ENCODE measurements at places on chromosomes 5 and 9.

DNA sequence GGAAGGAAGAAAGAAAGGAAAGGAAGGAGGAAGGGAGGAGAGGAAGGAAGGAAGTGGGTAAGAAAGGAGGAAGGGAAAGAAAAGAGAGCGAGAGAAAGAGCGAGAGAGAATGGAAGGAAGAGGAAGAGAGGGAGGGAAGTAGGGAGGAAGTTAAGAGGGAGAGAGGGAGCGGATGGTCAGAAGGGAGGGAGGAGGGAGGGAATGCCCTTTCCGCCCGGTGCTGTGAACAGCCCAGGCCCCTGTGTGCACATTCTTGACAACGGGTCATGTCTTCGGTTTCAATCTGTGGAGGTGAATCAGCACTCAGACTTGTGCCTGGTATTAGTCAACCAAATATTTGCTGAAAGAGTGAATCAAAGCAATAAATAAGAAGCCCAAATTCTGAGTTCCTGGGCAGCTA is 39.2 kb downstream of the PRUNE2 start:
- peak; percentile 94 for DNase-seq

GRCh38 chr5:56918054-56918453 is 8.7 kb downstream of the SETD9 start:
- DNase-seq = no peak

DNA sequence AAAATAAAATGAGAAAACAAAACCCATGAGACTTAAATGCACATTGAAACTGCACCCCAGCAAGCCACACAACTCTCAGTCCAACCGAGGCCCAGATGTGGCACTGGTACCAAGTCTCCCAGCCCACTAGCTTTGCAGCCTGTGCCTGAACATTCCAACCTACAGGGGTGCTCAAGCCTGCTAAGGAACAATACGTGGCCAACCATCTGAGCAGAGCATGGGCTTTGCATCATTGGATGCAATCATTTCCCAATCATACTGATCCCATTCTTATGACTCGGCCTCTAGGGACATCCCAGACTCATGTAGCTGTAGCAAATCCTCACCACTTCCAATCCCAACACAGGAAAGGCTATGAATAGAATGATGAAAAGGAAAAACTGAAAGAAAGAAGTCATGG is 297.2 kb downstream of the SPOCK1 start:
- DNase-seq = peak; percentile 92

DNA sequence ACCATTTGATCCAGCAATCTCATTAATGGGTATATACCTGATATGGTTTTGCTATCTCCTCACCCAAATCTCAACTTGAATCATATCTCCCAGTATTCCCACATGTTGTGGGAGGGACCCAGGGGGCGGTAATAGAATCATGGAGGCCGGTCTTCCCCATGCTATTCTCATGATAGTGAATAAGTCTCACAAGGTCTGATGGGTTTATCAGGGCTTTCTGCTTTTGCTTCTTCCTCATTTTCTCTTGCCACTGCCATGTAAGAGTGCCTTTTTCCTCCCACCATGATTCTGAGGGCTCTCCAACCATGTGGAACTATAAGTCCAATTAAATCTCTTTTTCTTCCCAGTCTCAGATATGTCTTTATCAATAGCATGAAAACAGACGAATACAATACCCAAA is 74.5 kb upstream of the APC start:
- no peak for DNase-seq

- no peak for DNase-seq
Measured at GRCh38 chr5:87137283-87137682, 130.4 kb upstream of the RASA1 start.

GRCh38 chr5:80159133-80159815 is 96.6 kb downstream of the SERINC5 start:
- no peak for DNase-seq

GRCh38 chr5:10631316-10631996 is 67.6 kb downstream of the ANKRD33B start:
- DNase-seq = no peak

- DNase-seq = peak; percentile 42
Measured at GRCh38 chr9:2015581-2016407, 647 bp downstream of the SMARCA2 start.

- no peak for DNase-seq
Measured at GRCh38 chr5:169567079-169567478, 16.5 kb upstream of the SPDL1 start.

GRCh38 chr9:114303977-114304376 is 18.9 kb upstream of the ORM1 start:
- no peak for DNase-seq

DNA sequence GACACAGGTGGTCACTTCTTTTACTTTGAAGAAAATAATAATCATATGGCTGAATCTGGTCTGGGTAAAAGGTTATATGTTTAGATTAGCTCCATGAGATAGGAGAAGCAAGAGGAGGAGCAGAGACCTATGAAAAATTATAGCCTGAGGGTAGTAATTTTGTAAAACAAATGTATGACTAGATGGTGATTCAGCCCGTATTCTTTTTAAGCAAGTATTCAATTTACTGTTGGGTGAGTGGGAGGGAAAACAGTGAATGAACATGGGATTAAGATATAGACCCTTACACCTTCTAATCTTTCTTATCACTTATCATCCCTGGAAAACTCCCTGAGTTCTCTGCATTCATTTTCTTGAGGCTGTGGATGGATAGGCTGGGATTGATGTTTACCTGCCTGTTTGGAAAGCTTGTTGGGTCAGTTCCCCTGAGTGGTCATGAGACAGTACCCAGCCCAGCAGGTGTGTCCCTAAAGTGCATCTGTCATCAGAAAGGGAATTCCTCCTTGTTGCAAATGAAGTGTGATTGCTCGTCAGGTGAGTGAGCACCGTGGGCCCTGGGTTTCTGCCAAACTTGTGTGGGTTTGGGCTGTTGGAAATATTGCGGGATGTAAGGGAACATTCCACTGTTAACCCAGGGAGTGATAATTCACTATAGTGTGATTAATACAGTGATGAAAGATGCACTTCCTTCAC is 101.2 kb upstream of the GDNF start:
- peak; percentile 12 for DNase-seq
